CD4-positive, alpha-beta T cell treated with Interleukin-1 beta for 1 hour (primary cell): ENCODE measurements at places on chromosomes 16 and 17.

DNA sequence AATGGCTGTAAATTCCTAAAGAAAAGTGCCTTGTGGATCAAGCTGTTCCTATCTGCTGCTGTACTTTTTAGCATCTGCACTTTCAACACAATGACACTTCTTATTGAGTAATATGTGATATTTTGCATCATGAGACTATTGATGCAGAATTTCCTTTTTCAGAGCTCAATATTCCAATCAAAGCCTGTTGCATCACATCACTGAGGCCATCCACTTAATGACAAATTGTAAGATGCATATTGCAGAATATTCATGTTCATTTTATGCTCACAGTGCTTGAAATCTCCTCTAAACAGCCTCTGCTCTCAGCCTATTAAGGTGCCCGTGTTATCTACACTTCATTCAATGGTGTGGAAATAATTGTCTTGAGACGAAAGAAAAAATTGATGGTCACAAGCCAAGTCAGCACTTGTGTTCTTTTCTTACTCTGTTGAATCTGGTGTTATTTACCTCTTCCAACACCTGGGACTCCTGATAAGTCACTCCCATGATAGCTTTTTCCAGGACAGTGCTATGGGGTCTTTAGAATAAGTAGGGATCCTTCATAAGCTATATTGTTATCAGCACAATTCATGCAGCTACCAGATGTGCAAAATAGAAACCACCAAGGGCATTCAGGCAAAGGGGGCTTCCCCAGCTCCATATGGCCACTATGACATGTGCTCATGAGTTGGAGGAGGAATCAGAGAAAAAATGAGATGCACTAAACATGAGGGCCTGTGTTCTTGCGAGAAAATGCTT, 9.3 kb upstream of the SKAP1 start:
- peak; percentile 46 for DNase-seq

- no peak for DNase-seq
These were observed 47.9 kb downstream of the RGS9 start for GRCh38 chr17:65185062-65185461.

GRCh38 chr16:56532714-56533113, 12.9 kb upstream of the BBS2 start:
- no peak for DNase-seq

DNA sequence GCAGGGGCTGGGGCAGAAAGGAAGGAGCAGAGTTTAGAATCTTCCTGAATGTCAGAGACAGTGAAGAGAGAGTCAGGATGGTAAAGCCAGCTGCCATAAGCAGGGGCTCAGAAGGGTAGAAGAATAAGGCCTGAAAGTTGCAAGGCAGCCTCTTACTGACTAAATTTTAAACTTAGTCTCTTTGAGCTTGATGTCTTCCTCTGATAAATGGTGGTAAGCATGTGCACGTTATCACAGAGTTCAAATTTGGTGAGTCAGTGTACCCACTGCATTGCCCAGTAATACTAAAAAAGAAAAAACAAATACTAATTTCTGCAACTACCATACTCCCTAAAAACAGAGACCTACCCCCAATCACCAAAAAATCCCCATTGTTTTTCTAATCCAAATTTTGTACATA, 45.2 kb downstream of the SIAH1 start:
- DNase-seq, result no peak

DNA sequence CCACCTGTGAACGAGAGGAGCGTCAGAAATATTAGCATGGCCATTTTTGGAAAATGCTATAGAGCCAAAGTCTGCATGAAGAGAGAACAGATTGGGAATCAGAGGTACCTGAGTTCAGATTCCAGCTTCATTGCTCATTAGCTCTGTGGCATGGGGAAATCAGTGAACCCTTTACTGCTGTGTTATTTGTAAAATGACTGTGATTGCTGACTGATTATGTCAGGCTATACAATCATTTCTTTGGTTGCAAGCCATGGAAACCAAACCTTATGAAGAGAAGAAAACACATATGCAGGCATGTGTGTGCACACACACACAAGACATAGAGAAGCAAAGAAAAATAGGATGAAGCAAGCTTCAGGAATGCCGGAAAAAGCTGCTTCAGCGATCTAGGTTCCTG, 101.4 kb upstream of the HSBP1 start:
- no peak for DNase-seq

- no peak for DNase-seq
These were observed 169.0 kb upstream of the IRX6 start for GRCh38 chr16:55154956-55155355.

DNA sequence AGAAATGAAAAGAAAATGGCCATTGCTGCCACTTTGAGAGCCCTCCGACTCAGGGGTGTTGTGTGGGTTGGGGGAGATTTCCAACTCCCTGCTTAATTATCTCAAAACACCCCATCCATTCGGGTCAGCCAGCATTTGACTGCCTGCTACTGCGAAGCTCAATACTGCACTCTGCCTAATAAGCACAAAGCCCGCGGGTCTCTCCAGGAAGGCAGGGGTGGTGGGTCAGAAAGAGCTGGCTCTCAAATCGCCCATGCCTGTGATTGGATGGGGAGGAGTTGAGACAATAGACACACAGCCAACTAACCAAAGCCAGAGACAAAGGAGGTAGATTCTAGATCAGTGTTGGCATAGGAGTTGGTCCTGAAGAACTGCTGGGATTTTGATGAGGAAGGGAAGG, 2.3 kb upstream of the XAF1 start:
- no peak for DNase-seq

DNA sequence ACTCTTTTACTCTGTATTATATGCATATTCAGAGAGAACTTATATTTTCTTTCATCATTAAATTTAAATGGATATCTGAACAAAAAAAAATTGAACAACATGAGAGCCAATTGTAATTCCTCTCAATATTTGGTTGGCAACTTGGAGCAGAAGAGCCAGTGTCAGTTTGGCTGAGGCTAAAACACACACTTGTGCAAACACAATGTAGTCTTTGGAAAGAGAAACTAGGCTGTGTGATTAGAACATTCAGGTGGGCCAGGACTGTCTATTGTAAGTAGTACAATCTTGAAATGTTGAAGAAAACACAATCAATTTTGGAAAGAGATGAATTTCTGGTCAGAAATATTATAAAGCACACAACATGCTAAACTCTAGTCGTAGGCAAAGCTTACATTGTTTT, 17.0 kb downstream of the DCAF7 start:
- no peak for DNase-seq

- DNase-seq, result no peak
These were observed 15.9 kb downstream of the HAPSTR1 start for GRCh38 chr16:9107025-9107970.

DNA sequence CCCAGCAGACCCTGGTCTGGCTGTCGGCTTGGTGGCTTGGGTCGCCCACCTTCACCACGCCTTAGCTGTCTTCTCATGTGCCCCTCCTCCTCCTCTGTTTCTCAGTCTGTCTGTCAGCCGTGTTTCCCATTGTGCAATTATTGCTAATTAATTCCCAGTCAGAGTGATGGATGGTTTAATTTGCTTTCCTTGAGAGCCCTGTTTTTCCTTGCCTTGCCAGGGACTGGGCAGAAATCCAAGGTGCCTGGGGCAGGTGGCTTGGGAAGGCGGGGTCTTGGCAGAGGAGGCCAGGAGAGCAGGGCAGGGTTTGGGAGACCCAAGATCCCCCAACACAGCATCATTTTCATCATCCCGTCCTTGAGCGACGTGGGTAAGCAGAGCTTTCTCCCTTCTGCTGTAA, 21.3 kb downstream of the NECAB2 start:
- no peak for DNase-seq

- no peak for DNase-seq
These were observed 123.0 kb upstream of the CACNG5 start for GRCh38 chr17:66711881-66712321.

DNA sequence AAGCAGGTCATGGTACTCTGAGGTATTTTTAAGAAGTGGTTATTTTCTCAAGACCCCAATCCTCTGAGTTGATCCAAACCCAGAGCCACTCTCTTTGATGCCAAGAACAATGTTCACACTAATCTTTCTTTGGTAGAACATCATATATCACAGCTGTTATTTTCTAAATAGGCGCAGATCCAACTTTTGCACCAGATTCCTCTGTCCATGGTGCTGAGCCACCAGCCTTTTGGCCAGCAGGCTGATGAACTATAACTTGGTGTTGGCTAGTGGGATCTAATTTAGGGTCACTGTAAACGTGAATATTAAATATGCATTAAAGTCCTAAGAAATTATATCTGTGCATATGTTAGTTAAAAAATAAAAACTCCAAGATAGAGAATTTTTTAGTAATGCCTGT, 7.0 kb upstream of the ZKSCAN2 start:
- no peak for DNase-seq

- DNase-seq, result no peak
These were observed 47.8 kb downstream of the HOXB1 start for GRCh38 chr17:48483004-48483403.

GRCh38 chr17:58503866-58504265, 10.6 kb downstream of the MTMR4 start:
- no peak for DNase-seq

- DNase-seq, result peak; percentile 96
These were observed at the start of the genes NUDT21 and OGFOD1 for GRCh38 chr16:56450986-56451752. TSS of gene NUDT21 (minus strand) at chr16:56451332. CDS start at chr16:56451202, 130 bp downstream. TSS of gene OGFOD1 (plus strand) at chr16:56451554. CDS start at chr16:56451613, 59 bp downstream.

DNA sequence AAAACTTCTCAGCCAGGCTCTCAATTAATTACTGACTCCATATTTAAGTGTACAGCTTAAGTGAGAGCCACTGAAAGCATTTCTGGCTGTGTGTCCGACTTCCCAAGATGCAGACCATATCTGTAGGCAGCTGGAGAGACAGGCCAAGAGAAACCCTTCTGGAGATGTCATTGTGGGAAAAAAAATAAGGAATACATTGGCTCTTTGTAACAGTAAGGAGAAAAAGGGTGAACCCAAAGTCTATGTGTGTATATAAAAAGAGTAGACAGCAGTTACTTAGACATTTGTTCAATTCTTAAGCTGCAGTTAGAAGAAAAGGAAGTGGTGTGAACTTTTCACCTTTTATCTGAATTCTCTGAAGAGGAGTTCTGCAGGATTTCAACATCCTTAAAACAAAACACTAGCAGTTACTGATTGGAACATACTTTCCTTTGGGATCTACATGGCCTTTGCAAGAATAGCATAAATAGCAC, 21.7 kb downstream of the FAM117A start:
- DNase-seq, result no peak

DNA sequence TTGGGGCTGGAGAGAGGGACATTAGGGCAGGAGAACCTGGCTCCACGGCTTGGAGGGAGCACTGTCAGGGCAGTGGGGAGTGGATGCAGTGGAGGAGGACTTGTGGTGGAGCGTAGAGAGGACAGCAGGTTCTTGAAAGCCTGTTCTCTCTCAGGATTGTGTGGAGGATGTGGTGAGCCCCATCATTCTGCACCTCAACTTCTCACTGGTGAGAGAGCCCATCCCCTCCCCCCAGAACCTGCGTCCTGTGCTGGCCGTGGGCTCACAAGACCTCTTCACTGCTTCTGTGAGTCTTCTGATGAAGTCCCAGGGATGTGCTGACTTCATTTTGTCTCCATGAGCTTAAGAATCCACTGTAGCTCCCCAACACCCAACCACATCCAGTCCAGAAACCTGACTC, 13.5 kb downstream of the COX6A2 start:
- no peak for DNase-seq

- DNase-seq, result no peak
These were observed 9.7 kb downstream of the LUC7L3 start for GRCh38 chr17:50728881-50729765.

- no peak for DNase-seq
These were observed 49.9 kb upstream of the ZNF750 start for GRCh38 chr17:82889496-82890338.

DNA sequence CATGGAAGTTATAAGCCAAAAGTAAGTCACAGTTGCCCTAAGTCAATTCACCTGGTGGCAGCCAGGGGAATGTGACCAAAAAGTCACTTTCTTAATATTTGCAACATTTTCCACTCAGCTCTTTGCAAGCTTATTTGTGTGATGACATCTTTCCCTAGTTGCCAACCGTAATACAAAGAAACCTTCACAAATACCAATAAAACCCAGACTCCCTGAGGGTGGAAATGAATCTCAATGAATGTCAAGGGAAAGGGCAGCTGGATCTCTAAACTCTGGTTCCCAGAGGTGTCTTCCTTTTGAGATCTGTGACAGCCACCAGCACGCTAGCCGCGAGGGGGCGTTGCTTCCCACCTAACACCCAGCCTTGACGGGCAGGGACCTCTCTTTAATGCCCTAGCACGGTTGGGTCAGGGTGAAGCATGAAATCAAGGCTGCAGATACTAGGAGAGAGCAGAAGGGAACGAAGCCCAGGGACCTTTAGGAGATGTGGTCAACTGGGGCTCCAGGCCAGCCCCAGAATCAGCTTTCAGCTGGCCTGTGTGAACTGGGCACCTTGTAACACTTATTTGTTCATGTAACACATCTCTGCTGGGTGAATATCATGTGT, 82.2 kb downstream of the CMC2 start:
- peak; percentile 3 for DNase-seq

DNA sequence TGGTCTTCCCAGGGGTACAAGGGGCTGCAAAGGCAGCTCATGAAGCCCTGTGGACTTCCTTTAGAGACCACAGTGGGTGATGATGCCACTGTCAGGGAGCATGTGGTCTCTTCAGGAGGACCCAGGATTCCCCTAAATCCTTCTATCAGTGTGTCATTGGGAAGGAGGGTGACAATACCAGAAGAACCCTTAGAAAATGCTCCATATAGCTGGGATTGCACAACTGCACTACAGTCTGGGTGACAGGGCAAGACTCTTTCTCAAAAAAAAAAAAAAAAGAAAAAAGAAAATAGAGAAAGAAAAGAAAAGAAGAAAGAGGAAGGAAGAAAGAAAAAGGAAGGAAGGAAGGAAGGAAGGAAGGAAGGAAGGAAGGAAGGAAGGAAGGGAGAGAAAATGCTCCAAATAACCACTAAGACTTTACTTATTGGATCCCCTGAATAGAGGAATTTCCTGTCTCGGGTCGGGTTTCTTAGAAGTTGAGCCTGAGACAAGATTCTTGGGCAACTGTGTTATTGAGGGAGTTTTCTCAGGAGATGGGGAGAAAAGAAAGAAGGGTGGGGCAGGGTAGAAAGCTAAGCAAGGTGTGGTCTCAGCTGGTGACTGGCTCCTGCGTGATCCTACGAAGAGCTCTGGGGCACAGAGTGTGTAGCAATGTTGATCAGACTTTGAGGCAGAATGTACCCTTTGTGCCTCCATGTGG, 83.1 kb upstream of the DNAH9 start:
- DNase-seq, result no peak

GRCh38 chr16:66901626-66902025, 17.1 kb downstream of the CDH16 start:
- DNase-seq, result no peak

GRCh38 chr17:5499476-5500231, 13.3 kb downstream of the MIS12 start:
- DNase-seq, result no peak
